Adrenal gland (tissue), 19 donors: ENCODE measurements at places on chromosomes 2 and 18.
A peak's percentile ranks its signal among the peaks of the same experiment; 100 is the strongest.

DNA sequence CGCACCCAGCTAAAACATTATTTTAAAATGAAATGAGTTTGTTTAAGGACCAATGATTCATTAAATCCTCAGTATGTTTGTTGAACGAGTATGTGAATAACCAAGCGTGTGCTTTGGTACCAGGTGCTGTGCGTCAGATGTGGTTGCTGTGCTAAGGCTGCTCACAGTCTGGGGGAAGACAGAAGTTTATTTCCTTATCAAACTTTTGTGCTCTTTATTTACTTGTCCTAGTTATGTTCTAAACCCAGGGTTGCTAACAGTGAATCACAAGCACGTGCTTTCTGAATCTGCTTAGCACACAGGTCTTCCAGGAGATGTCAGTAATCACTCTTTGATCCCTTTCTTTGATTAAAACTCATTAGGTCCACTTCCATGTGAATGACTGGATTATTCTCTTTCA lies 37.0 kb downstream of the RAPGEF4 start:
- no peak for DNase-seq
- H3K27ac ChIP-seq: no peak overlapping the region
- H3K27me3 ChIP-seq: no peaks in the 10 kb centered on the region
- no peaks in the 10 kb centered on the region for H3K36me3 ChIP-seq

DNA sequence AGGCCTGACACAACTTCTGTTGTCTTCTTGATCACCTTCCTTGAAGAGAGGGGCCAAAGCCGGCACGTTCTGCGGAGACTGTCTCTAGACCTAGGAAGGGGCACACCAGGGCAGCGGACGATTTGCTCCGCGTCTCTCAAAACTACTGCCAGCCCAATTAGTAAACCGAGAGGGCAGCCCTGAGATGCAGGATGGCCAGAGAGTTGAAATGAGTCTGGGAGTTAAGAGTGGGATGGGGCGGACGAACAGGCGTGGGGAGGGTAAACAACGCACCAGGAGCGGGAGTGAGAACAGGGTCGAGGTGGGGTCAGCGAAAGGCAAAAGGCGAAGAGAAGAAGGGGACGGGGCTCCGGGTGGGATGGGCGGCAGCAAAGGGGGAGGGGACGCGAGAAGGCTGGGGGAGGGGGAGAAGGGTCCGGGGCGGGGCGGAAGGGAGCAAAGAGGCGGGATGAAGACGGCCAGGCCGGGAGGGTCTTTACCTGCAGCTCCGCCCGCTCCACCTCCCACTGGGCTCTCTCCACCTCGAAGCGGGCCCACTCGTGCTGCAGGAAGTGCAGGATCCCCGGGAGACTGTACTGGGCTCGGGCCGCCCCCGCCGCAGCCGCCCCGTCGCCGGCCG lies 476 bp downstream of the STRN start:
- H3K27ac ChIP-seq: peak overlapping the region; percentile 85
- peak overlapping the region; percentile 43 for H3K4me3 ChIP-seq
- H3K4me1 ChIP-seq: peaks cover 18% of the 10 kb centered on the region
- no peaks in the 10 kb centered on the region for H3K27me3 ChIP-seq
- no peak for DNase-seq
- no peaks in the 10 kb centered on the region for H3K36me3 ChIP-seq

- H3K36me3 ChIP-seq: no peaks in the 10 kb centered on the region
- H3K27me3 ChIP-seq: no peaks in the 10 kb centered on the region
- no peak overlapping the region for H3K4me3 ChIP-seq
- no peak overlapping the region for H3K27ac ChIP-seq
Measured at GRCh38 chr2:25207078-25207545, 38.7 kb upstream of the POMC start.

DNA sequence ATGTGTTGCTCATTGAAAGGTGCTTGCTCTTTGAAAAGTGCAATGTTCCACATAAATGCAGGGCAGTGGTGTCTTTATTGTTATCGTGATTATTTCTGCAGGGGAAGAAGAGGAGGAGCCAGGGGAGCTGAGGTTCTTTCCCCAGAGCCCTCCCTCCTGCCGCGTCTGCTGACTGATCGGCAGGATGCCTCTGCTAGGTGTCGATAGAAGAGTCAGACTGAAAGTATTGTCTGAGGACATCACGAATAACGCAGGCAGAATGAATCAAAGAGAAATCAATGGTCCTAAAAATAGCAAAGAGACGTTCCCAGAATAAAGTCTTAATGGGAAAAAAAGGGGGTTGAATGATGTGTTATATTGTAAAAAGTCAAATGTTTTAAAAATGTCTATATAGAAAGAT lies 47.4 kb upstream of the SIX3 start:
- DNase-seq: no peak
- no peaks in the 10 kb centered on the region for H3K27me3 ChIP-seq
- no peaks in the 10 kb centered on the region for H3K4me1 ChIP-seq
- H3K27ac ChIP-seq: no peak overlapping the region

- no peak overlapping the region for H3K27ac ChIP-seq
- no peaks in the 10 kb centered on the region for H3K4me1 ChIP-seq
- no peaks in the 10 kb centered on the region for H3K36me3 ChIP-seq
- H3K4me3 ChIP-seq: no peak overlapping the region
Measured at GRCh38 chr2:235073868-235074413, 122.1 kb downstream of the SH3BP4 start.

- no peak overlapping the region for H3K4me3 ChIP-seq
- H3K27ac ChIP-seq: no peak overlapping the region
- no peaks in the 10 kb centered on the region for H3K27me3 ChIP-seq
- no peaks in the 10 kb centered on the region for H3K4me1 ChIP-seq
- H3K36me3 ChIP-seq: no peaks in the 10 kb centered on the region
Measured at GRCh38 chr2:31877008-31877407, 133.8 kb downstream of the MEMO1 start.

DNA sequence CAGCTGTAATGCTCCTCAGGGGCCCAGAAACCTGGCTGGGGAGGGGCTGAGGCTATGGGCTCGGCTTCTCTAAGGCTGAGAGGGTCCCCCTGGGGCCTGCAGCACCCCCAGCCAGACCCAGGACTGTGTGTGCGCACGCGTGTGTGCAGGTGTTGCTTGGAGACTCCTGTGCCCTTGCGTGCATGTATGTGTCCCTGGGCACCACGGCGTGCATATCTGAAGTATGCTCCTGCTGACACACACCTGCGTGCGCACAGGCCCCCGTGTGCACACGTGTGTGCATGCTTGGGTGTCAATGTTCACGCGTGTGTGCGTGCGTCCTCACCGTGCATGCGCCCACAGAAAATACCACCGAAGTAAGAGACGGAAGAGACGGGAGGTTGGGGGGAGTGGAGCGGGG lies 14.9 kb upstream of the ECEL1 start:
- H3K4me1 ChIP-seq: peaks cover 16% of the 10 kb centered on the region
- no peaks in the 10 kb centered on the region for H3K36me3 ChIP-seq
- H3K27me3 ChIP-seq: no peaks in the 10 kb centered on the region
- peak overlapping the region; percentile 52 for H3K4me3 ChIP-seq
- H3K27ac ChIP-seq: peak overlapping the region; percentile 89
- DNase-seq: no peak

DNA sequence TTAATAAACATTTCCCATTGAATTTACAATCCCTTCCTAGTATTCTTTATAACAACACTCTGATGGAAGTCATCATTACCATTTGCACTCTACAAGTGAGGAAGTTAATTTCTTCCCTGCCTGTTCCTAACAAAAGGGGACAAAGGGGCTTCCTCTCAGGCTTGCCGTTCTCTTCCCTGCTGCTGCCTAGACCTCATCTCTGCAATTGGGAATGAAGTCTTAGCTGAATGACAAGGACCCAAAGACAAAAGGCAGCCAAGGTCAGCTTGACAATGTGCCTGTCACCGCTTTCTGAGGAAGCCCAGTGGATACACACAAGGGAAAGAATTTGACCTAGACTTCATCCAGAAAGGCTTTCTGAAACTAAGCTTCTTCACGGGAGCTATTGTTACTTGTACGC lies 416.4 kb downstream of the CMPK2 start:
- no peak for DNase-seq
- no peaks in the 10 kb centered on the region for H3K4me1 ChIP-seq
- no peaks in the 10 kb centered on the region for H3K36me3 ChIP-seq
- no peaks in the 10 kb centered on the region for H3K27me3 ChIP-seq
- H3K4me3 ChIP-seq: no peak overlapping the region

GRCh38 chr18:68427951-68428401 lies 286.9 kb downstream of the TMX3 start:
- H3K4me1 ChIP-seq: no peaks in the 10 kb centered on the region
- H3K4me3 ChIP-seq: no peak overlapping the region
- no peak overlapping the region for H3K27ac ChIP-seq
- no peaks in the 10 kb centered on the region for H3K27me3 ChIP-seq

DNA sequence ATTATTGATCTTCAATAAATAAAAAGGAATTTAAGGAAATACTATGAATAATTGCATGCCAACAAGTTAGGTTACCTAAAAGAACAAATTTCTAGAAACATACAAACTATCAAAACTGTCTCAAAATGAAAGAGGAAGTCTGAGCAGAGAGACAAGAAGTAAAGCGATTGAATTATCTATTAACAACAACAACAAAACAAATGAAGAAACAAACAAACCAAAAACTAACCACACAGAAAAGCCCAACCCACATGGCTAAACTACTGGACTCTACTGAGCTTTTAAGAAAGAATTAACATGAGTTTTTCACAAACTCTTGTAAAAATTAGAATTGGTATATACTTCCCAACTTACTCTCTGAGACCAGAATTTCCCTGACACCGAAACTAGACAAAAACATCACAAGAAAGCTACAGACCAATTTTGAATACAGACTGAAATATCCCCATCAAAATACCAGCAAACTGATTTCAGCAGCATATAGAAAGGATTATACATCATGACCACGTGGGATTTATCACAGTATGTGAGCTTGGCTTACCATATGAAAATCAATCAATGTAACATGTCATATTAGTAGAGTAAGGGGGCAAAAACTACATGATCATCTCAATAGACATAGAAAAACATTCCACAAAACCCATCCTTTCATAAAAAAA lies 16.6 kb upstream of the GALNT1 start:
- no peak for DNase-seq
- H3K4me3 ChIP-seq: no peak overlapping the region
- no peak overlapping the region for H3K27ac ChIP-seq
- H3K36me3 ChIP-seq: no peaks in the 10 kb centered on the region

DNA sequence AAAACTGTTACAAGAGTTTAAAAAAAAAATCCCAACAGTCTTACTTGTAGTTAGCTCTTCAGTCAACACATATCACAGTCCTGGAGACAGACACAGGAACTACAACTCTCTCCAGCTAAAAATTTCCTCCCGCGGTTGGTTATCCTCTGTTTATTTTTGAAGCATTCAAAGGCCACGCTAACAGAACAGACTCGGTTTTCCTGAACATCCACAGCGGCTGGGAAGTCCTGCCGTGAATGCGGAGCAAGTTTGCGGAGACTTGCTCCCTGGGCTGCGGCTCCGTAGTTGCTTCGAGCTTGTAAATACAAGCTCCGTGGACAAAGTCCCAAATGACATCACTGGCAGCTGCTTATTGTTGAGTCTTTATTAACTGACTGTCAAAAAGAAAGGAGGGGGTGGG lies at the start of gene NCKAP5:
NCKAP5 (minus strand) TSS at position 292 of the 400 bp plus-strand sequence. CDS start 50,937 bp downstream, outside the sequence.
- H3K36me3 ChIP-seq: no peaks in the 10 kb centered on the region
- no peak within 1 kb of the TSS for H3K27ac ChIP-seq
- no peak for DNase-seq
- H3K4me1 ChIP-seq: no peaks in the 10 kb centered on the region
- no peak within 1 kb of the TSS for H3K4me3 ChIP-seq

DNA sequence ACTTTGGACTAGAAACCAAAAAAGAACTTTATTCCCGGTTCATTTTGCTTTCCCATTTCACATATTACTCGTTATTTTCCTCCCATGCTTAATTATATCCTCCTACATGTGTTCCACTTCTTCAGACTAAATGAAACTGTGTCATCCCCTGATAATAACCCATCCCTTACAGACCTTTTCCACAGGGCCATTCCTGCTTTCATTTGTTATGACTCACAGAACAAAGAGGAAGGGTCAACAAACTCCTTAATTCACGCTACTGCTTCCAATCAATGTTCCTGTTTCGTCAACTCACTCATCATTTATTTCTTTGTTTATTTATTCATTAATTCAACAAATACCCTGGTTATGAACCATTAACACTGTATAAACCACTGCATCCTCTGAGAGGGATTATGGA lies 104.5 kb downstream of the ZEB2 start:
- H3K4me3 ChIP-seq: no peak overlapping the region
- peaks cover 15% of the 10 kb centered on the region for H3K36me3 ChIP-seq
- peaks cover 28% of the 10 kb centered on the region for H3K4me1 ChIP-seq
- DNase-seq: no peak
- H3K27me3 ChIP-seq: no peaks in the 10 kb centered on the region

GRCh38 chr2:200483729-200484198 lies 26.1 kb downstream of the KCTD18 start:
- H3K27me3 ChIP-seq: no peaks in the 10 kb centered on the region
- no peaks in the 10 kb centered on the region for H3K36me3 ChIP-seq
- H3K27ac ChIP-seq: no peak overlapping the region

DNA sequence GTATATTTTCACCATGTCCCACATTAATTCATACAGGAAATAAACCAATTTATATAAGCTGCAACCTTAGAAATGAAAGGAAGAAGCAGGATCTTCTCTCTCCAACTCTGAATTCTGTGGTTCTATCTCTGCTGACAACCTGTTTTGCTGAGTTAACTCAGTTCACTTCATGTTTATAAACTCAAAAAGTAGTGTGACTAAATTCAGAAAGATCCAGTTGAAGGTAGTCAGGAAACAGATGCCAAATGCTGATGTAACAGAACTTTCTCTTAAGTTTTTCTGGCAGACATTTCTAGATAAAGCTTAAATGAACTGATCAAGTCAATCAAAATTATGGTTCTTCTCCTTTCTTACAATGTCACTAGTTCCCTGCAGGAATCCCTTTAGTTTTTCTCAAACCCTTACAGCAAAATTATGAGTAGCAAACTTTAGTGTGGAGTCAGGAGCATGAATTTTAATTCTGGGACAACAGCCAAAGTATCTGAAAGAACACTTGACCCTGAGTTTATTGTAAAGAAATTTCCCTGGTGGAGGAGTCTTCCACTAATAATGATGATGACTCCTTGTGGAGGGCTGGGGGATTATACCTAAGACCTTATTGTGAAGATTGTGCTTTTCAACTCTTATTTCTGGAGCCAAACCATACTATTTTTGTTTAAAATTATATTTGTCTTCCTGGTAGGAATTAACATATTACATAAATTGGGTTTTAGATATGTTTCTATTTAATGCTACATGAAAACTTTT lies 216.9 kb downstream of the MYO3B start:
- DNase-seq: no peak
- H3K36me3 ChIP-seq: no peaks in the 10 kb centered on the region
- no peak overlapping the region for H3K27ac ChIP-seq
- peaks cover 24% of the 10 kb centered on the region for H3K27me3 ChIP-seq
- H3K4me1 ChIP-seq: no peaks in the 10 kb centered on the region
